NCI-H1930 (cell line): ENCODE measurements at places on chromosomes 12 and 14.

DNA sequence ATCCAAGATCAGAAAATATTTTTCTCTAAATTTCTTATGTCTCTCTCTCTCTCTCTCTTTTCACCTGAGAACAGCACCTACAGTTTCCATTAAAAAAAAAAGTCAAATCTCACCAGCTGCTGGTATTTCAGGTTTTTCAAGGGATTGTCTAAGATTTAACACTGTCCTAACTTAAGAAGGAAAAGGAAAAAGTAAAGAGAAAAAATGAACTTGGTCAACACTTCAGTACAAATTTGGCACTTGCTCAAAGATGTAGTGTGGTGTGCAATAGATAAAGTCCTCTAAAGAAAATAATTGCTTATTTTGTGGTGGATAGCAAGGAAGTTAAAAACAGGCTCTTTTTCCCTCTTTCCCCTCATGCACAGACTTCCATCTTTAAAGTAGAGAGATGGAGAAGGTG, 416.2 kb downstream of the SOX5 start:
- no peak for DNase-seq

DNA sequence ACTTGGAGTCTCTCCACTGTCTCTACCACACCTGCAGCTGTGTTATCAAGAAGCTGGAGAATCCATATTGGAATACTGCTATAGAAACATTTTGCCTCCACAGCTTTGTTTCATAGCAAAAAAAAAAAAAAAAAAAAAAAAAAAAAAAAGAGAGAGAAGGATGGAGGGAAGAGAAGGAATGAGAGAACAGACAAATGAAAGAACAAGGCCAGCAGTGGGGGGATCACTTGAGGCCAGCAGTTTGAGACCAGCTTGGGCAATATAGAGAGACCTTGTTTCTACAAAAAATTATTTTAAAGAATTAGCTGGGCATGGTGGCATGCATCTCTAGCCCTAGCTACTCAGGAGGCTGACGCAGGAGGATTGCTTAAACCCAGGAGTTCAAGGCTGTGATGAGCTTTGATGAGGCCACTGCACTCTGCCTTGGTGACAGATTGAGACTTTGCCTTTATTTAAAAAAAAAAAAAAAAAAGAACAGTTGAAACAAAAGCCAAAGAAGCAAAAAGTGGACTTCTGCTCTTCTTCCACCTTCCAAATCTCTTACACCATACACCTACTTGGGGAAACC, 8.1 kb downstream of the VEZT start:
- no peak for DNase-seq

DNA sequence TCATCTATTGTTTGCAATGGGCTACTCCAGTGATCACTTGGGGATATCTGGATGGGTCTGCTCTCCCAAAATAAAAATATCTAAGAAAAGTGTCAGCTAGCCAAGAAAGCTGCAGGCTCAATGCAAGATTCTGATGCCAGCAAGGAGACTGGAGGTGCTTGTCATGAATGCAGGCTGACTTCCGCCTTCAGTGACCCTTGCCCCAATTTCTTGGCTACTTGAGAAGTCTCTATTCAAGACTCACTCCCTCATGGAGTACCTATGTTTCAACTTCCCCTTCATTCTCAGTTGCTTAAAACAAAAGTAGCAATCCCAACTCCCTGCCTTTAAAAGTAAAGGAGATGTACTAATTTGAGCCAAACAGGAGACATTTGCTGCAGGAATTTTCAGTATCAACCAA, 123.9 kb downstream of the GPR65 start:
- DNase-seq, result no peak

DNA sequence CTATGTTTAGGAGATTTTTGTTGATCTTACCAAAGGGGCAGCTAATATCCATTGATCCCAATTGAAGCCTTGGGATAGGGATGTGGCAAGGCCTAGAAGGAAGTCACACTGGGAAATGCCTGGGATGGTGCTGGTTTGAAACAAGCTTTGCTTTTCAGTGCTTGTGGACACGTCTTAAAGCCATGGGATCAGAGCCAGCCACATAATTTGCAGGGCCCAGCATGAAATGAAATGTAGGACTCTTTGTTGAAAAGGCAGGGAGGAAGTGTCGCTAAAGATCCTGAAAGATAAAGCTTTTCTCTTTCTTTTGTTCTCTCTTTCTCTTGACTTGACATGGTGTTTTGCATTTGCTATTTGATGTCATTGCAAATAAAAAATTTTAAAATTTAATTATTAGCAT, 5.0 kb downstream of the TTC9 start:
- DNase-seq, result no peak

DNA sequence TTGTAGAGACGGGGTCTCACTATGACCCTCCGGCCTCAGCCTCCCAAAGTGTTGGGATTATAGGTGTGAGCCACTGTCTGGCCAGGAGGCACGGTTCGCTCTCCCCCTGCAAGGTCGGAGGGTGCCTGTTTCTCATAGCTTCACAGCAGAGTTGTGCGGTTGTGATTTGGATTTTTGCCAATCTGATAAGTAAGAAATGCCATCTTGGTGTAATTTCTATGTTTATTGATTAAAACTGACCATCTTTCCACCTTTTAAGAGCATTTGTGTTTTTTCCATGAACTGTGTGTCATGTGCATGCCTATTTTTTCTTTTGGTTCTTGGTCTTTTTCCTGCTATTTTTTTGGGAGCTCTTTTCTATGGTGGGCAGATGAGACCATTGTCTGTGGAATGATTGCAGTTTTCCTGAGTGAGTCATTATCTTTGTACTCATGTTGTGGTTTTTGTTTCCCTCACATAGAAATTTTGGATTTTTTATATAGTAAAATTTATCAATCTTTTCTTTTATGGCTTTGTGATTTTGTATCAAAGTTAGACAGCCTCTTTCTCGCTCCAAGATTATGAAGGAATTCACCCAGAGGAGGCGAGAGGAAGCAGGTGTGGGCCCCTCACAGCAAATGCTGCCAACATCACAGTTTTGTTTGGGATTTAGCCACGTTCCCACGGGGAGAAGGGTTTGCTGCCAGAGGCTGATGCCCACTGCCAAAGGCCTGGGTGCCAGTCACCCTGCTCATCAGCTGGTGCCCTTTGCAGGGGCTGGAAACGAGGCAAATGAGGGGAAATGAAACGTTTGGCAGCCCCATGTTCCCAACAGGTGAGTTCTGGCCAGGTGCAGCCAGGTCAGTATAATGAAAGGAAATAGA, 47.2 kb downstream of the RFX4 start:
- no peak for DNase-seq
